ENCODE measurements at places on chromosomes 7 and 10.

- DNase-seq = no peak
These were observed 243.7 kb upstream of the PHYHIPL start for GRCh38 chr10:58932577-58933314.

DNA sequence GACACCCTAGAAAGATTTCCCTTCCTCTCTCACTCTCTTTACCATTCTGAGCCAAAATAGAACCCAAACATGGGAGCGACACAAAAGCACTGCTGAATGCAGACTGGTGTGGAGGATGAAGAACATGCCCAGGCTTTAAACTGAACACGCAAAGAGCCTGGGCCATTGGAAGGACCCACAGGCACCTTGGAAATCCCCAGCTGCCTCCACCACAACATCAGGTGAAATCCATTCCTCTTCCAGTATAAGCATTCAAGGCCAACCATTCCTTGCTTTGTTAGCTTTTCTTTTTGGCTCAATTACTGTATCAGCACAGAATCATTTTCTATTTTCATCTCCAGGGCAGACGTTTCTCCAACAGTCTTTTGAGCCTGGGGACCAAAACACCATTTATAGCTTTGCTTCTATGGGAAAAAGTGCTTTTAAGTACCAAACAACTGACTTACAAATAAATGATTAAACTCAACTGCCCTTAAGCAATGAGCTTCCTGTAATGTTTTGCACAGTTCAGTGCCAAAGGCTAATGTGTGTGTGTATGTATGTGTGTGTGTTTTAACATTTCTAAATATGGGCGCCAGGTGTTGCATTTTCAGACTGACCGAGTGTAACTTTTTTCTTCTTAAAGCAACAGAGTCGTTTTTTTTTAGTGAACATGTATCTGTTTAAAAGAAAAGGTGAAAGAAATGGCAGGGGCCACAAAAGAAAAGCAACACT, 16.2 kb upstream of the BLNK start:
- DNase-seq = peak; percentile 93

DNA sequence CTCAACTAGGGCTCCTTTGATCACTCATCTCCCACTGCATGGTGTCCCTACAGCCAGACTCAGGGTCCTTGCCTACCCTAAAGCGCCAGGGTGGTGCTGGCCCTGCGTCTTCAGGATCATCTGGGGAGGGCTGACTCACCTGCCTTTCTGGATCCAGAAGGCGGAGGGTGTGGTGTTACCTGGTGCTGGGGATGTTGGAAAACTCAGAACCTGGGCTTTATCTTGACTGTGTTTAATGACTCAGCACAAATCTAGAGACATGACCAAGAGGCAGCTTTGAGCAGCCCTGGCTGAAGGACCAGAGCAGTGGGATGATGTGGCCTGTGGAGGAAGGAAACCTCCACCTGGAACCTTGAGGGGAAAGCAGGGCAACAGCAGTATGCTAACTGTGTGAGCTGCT, 96.5 kb downstream of the GRK5 start:
- DNase-seq = peak; percentile 38

- no peak for DNase-seq
These were observed 43.8 kb downstream of the JAKMIP3 start for GRCh38 chr10:132109341-132110110.

DNA sequence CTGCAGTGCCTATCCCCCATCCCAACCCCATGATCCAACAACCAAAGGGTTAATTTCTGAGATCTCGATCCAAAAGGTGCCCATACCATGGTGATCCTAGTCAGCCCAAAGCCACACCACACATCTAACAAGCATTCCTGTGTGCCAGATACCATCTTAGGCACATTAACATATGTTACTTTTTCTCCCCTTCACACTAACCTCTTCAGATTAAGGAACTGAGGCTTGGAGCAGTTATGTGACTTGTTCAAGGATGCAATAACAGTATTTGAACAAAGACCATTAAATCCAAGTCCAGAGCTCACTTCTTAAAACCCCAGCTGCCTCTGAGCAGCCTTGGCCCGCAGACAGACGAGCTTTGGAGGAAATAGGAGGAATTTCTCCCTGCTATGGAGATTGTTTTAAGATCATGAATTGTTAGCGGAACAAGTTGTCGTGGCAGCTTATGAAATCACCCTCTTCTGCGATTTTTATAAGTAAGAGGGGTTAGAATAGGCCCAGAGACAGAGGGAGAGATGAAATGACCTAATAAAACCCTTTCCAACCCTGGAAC, 327.2 kb downstream of the KCNMA1 start:
- DNase-seq = no peak

DNA sequence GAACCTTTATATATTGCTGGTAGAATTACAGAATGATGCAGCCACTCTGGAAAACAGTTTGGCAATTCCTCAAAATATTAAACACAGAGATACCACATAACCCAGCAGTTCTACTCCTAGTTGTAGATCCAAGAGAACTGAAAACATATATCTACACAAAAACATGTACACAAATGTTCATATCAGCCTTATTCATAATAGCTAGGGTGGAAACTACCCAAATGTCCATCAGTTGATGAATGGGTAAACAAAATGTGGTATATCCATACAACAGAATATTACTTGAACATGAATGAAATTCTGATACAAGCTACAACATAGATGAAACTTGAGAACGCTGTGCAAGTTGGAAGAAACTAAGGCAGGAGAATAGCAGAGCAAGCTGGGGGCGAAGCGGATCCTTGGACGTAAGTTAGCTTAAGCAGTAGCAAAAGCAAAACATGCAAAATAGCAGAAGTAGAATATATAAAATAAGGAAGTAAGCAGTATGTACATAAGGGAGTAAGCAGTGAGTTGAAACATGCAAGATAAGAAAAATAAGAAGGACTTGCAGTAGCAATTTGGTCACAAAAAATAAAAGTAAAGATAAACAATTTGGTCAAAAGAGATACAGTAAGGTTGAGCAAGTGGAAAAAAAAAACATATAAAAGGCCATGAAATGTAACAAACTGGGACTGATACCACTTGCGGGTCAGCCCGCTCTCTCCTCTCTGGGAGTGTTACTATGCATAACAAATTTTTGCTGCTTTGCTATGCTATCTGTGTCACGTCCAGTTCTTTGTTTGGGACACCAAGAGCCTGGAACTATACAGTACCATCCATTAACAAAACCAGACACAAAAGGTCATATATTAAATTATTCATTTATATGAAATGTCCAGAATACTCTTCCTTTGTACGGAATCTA, 18.0 kb upstream of the HILPDA start:
- no peak for DNase-seq

DNA sequence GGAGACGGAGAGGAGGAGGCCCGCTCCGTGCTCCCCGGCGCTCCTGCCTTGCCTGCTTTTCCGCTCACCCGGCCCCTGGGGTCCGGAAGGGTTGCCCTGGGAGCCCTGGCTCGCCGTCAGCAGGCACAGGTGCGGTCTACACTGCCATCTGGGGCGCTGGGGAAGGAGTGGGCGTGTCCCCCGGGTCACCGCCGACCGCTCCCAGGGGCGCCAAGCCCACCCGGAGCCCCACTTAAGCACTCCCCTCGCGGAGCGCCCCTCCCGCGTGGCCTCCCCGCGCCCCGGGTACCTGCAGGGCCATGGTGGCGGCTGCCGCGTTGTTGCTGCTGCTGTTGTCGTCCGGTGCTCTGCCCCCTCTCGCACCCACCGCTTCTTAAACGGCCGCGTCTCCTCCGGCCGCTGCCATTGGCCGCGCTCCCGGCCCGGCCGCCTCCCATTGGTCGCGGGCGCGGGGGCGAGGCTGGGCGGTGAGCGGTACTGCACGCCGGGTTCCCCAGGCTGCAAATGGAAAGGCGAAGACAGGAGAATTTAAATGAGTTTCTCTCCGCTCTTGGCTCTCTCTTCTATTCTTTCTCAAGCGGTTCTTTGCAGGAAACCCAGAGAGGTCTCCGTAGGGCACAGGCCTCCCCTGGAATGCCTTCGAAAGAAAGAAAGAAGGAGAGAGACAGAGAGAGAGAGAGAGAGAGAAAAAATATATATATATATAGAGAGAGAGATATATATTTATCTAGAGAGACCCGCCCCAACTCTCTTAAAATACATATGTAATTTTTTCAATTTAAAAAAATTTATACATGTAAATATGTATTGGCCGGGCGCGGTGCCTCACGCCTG, at the start of gene ACBD7:
TSS of gene ACBD7 (minus strand) at position 349 of the 834 bp plus-strand sequence. CDS start at position 301, 48 bp downstream.
- DNase-seq = peak; percentile 67

GRCh38 chr10:127963136-127963535, 56.2 kb downstream of the PTPRE start:
- DNase-seq = no peak
